ENCODE measurements at places on chromosomes 1 and 21.

GRCh38 chr1:6961289-6961688 lies 176.0 kb downstream of the CAMTA1 start:
- DNase-seq, result no peak

- DNase-seq, result no peak
These were observed 22.5 kb downstream of the ZSCAN20 start for GRCh38 chr1:33494929-33495328.

- DNase-seq, result no peak
These were observed 186.3 kb upstream of the BRINP3 start for GRCh38 chr1:190663962-190664361.

DNA sequence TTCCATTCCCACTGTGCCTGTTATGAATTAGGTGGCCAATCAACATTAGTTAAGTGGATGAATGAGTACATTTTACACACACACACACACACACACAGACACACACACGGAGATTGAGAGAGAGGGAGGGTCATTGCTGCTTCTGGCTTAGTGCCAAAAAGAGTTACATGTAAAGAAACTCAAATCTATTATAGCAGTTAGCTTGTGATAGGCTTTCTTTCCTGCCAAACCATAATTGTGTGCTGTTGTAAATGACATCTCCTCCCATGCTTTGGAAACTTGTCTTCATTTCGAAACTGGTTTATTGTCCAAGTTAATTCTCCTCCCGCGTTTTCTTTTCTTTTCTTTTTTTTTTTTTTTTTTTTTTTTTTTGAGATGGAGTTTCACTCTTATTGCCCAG lies 1.4 kb upstream of the MT1HL1 start:
- DNase-seq, result no peak

- DNase-seq, result peak; percentile 50
These were observed 295.2 kb downstream of the HLX start for GRCh38 chr1:221174330-221174993.

DNA sequence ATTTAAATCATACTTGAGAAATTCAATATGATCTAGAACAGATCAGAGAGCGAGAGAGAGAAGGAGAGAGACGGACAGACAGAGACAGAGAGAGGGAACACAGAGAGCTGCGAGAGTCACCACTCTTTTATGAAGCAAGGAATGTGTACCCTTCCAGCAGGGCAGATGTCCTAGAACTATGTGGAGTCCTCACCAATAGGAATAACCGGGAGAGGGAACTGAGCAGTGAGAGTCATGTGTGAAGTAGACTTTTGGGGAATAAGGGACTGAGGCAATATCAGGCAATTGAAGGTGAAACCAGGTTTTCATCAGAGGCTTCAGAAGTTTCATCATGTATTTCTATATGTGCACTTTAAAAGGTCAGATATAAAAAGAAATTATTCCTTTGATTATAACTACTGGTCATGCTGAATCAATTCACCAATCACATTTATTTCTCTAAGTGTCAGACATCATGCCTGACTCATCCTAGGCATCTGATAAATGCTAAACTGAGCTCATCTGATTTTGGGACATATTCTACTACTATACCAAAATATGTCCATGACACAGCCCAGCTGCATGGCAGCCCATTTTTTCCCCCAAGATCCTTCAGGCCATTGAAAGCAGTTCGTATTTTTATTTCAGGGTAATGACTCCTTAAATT lies 22.4 kb downstream of the VTCN1 start:
- peak; percentile 3 for DNase-seq

- DNase-seq, result no peak
These were observed 88.0 kb upstream of the ADAR start for GRCh38 chr1:154695985-154696384.

- peak; percentile 62 for DNase-seq
These were observed 31.3 kb downstream of the NCMAP start for GRCh38 chr1:24586970-24587820.

DNA sequence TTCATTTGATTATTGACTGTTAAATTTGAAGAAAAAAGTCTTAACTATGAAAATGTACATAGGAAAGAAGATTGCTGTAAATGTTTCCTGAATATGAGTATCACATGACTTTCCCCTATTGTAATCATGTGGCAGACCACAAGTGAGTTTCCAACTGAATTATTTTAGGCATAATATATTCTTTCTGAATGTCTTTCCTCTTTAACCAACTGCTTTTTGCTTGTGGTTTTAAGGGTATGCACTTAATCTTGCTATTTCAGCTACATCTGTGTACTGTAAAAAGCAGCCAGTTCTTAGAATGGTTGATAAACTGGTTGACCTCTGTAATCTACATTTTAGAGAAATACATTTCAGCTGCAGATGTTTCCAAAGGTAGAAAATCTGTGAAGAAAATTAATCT lies 400.7 kb downstream of the NEGR1 start:
- no peak for DNase-seq

- DNase-seq, result no peak
These were observed 66.0 kb upstream of the BACH1 start for GRCh38 chr21:29232530-29233255.

GRCh38 chr1:32431736-32432400 lies 33.0 kb upstream of the ZBTB8B start:
- DNase-seq, result peak; percentile 7
